Right atrium auricular region (tissue), 2 donors: ENCODE measurements at places on chromosomes 2 and 18. TPM values are rescaled to one million over a fixed set of nuclear protein-coding genes. Genes with fewer than 3 reads are reported as not detected.

The TOGARAM2 gene
- 2.0 TPM for total RNA-seq

The LGALSL gene
- total RNA-seq: 19.1 TPM

The GALNT3 gene
- total RNA-seq: 0.11 TPM

The FOXI3 gene
- total RNA-seq: not detected

The CYS1 gene
- 4.8 TPM for total RNA-seq

The INPP5D gene
- 7.0 TPM for total RNA-seq

The CYP26B1 gene
- 2.5 TPM for total RNA-seq

The KYNU gene
- total RNA-seq: 0.94 TPM

The RETREG2 gene
- 26.6 TPM for total RNA-seq

The DOK6 gene
- 5.7 TPM for total RNA-seq

The CEBPZOS gene
- 21.1 TPM for total RNA-seq

The PLB1 gene
- total RNA-seq: 3.0 TPM
